ENCODE measurements at places on chromosomes 16 and 17.

GRCh38 chr17:81398176-81398831 is 3.0 kb downstream of the BAHCC1 start:
- H3K36me3 ChIP-seq: no peaks in the 10 kb centered on the region
- DNase-seq: no peak
- H3K27ac ChIP-seq: peak overlapping the region; percentile 95
- H3K4me1 ChIP-seq: peaks cover 51% of the 10 kb centered on the region
- peak overlapping the region; percentile 76 for H3K4me3 ChIP-seq
- H3K27me3 ChIP-seq: no peaks in the 10 kb centered on the region

- no peak overlapping the region for H3K27ac ChIP-seq
- H3K4me1 ChIP-seq: peaks cover 31% of the 10 kb centered on the region
- DNase-seq: no peak
- H3K4me3 ChIP-seq: peak overlapping the region; percentile 72
These were observed 1.5 kb downstream of the ZNF205 start for GRCh38 chr16:3113765-3114479.

- H3K36me3 ChIP-seq: no peaks in the 10 kb centered on the region
- H3K4me1 ChIP-seq: peaks cover 11% of the 10 kb centered on the region
- H3K27ac ChIP-seq: no peak overlapping the region
- DNase-seq: no peak
- peak overlapping the region; percentile 45 for H3K4me3 ChIP-seq
These were observed 70.5 kb downstream of the RBBP6 start for GRCh38 chr16:24609740-24610415.

DNA sequence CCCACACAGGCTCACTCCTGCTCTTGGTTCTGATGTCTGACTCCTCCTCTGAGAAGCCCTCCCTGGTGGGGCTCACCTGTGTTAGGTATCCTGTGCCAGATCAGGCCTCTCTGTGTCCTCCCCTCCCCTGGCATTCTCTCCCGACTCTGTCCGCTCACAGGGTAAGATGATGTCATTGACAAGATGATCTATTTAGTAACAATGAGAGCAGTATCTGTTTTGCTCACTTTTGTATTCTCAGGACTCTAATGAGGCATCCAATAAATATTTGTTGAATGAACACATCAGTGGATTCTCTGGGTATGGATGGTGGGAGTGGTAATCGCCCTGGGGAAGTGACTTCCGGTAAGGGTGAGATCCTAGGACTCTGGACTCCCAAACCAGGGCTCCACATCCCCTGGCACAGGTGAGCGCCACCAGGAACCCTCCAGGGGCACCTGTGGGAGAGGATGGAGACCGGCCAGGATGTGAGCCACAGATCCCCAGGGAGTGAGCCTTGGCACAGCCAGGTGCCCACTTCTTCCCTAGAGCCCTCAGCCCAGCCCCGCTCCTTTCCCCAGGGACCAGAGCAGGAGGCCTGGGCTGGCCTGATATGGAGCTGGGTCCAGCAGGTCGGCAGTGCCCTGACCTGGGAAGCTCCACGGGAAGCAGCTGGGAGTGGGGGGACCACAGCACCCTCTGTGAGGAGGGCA is 5.4 kb upstream of the HAP1 start:
- no peaks in the 10 kb centered on the region for H3K36me3 ChIP-seq
- H3K27me3 ChIP-seq: no peaks in the 10 kb centered on the region
- no peak overlapping the region for H3K4me3 ChIP-seq
- H3K4me1 ChIP-seq: peaks cover 13% of the 10 kb centered on the region

GRCh38 chr17:7825206-7825990 is 8.6 kb upstream of the KDM6B start:
- no peak for DNase-seq
- no peaks in the 10 kb centered on the region for H3K36me3 ChIP-seq
- H3K27ac ChIP-seq: no peak overlapping the region
- no peaks in the 10 kb centered on the region for H3K27me3 ChIP-seq
- no peaks in the 10 kb centered on the region for H3K4me1 ChIP-seq

All from vagina (tissue), 2 donors.